T-cell (primary cell): ENCODE measurements at places on chromosomes 11 and 22. TPM values are rescaled to one million over a fixed set of nuclear protein-coding genes. Genes with fewer than 3 reads are reported as not detected.

Gene APOBEC3F
- total RNA-seq = 25.5 TPM

GRCh38 chr11:32440916-32441315 lies 5.6 kb upstream of the WT1 start:
- no peak overlapping the region for H3K27ac ChIP-seq
- H3K4me3 ChIP-seq = no peak overlapping the region
- peaks cover 17% of the 10 kb centered on the region for H3K4me1 ChIP-seq
- H3K36me3 ChIP-seq = no peaks in the 10 kb centered on the region
- DNase-seq = no peak
- H3K27me3 ChIP-seq = peaks cover 18% of the 10 kb centered on the region

DNA sequence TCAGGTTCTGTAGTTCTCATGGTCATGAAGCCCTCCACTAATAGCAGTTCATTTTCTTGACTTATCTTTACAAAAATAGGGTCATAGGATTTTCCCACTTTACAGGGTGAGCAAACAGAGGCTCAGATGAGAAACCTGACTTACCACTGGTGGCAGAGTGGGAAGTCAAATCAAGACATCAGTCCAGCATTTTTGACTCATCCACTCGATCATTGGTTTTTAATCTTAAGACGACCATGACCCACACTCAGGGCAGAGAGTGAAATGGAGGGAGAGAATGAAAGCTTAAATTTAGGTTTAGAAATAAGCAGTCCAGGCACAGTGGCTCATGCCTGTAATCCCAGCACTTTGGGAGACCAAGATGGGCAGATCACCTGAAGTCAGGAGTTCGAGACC lies 42.1 kb downstream of the RTL6 start:
- H3K36me3 ChIP-seq = no peaks in the 10 kb centered on the region
- no peak for DNase-seq
- no peaks in the 10 kb centered on the region for H3K27me3 ChIP-seq
- no peak overlapping the region for H3K4me3 ChIP-seq

GRCh38 chr22:24985826-24986214 lies 33.3 kb downstream of the KIAA1671 start:
- H3K27me3 ChIP-seq = no peaks in the 10 kb centered on the region
- H3K4me3 ChIP-seq = no peak overlapping the region
- DNase-seq = no peak
- H3K4me1 ChIP-seq = peaks cover 19% of the 10 kb centered on the region
- no peaks in the 10 kb centered on the region for H3K36me3 ChIP-seq
